ENCODE measurements at places on chromosomes 2 and 18.

DNA sequence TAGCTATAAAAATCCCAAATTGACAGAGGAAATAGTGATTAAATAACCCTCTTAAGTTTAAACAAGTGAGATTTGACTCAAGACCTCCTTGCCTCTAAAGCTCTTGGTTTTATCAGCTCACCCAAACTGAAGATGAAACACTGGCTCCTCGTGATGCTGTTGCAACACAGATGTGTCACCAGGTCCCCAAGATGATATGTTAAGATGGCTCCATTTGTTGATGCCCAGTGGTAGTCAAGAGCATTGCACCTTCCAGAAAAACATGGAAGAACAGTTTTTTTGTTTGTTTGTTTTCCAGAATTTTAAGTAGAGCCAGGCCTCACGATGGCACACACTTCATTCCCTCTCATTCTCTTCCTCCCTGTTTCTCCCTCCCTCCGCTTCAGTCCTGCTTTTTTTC is 399.8 kb downstream of the TXNL1 start:
- DNase-seq = no peak

- DNase-seq = no peak
Measured at GRCh38 chr2:105445976-105446375, 47.1 kb upstream of the FHL2 start.

GRCh38 chr2:238169708-238170251 is 11.0 kb downstream of the ERFE start:
- no peak for DNase-seq

- no peak for DNase-seq
Measured at GRCh38 chr18:4412286-4412685, 42.8 kb downstream of the DLGAP1 start.

DNA sequence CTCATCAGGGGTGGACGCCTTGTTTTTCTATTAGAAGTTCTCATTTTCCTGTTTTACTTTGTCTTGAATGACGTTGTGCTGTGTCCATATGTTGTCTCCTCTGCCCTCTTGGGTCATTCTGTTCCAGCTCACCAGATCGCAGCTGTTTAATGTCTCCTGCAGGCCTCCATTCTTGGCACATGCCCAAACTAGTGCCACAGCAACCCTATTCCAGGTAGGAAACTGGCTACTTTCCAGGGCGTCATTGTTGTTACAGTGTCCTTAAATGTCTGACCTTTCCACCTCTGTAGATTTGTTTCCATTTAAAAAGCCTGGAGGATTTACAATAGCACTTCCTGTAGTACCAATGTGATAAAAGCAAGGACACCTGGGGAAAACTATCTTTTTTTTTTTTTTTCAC is 500.7 kb downstream of the METTL4 start:
- no peak for DNase-seq

DNA sequence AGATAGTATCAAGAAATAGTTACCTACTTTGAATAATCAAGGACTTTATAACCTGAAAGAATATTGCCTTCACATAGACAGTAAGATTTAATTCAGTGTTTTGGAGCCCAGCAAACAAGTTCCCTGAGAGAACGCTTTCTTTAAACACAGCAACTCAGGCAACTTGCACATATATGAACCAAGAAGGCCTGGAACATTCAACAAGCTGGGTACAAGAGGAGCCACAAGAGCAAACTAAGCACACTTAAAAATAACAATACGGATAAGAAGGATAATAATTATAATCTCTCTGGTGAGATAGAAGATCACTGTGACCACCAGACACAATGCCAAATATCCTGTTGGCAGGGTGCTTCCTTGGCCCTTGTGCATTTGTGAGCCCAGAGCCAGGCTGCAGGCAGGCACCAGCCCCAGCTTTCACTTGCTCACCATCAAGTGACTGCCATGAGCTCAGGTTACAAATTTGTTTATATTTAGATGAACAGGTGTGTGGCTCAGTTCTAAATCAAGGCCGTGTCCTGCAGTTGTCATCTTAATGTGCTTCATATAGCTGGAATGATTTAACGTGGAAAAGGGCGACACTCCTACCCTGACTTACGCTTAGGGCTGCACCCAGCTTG is 446.6 kb downstream of the IRS1 start:
- DNase-seq = no peak

- no peak for DNase-seq
Measured at GRCh38 chr2:101892377-101892776, 99.4 kb upstream of the IL1R2 start.

DNA sequence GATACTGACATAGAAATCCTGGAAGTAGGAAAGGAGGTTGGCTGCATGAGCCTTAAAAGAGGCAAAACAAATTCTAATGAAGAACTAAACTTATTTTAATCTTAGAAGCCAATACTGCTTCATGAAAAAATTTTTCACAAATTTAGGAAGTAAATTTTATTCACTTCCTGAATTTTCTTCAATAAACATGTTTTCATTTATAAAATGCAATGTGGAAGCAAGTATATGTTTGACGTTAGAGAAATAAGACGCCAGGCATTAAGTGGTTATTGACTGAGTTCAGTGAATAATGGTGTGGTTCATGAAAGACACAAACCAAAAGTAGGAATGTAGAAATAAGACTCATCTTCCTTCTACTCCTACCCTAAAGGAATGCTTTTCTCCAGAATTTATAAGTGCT is 136.4 kb downstream of the USP34 start:
- no peak for DNase-seq

DNA sequence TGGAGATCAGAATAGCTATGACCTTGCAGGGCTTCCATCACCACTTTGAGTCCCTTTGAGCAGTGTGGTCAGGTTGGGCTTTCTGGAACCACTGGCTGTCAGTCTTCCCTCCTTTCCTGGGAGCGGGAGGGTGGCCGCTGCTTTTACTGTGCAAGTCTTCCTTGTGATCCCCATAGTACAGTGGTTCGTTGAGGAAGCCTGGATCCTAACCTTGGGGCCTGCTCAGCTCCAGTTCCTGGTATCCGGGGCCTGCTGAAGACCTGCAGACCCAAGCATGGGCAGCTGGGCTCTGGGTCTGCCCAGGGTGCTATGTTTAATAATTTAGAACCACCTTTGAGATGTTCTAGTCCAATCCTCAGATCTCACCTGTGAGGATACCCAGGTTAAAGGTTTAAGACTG is 104.2 kb downstream of the CLIP4 start:
- no peak for DNase-seq

DNA sequence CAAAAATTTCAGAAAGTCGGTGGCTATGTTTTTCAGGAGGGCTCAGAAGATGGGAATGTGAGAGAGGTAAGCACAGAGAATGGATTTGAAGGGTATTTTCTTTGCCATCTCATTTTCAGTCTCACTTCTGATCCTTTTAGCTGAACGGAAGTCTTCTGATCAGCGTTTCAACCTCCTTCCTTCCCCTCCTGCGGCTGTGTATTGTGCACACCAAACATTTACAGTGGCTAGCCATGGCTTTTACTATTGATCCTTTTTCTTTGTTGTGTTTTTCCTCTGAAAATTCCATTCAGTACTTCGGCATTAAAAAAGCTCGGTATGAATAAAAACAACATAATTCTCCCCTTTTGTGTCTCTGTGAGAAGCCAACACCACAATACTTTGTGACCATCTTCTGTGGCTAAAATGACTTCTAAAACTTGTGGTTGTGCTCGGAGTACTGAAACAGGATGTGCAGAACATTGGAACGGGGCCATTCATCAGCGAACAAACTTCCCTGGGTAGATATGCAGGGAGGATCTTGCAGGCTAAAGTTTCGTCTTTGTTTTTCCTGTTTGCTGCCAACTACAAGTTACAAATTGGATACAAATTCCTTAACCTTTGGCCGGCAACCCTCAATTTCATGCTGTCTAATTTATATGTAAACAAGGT is 260.8 kb upstream of the FAM98A start:
- no peak for DNase-seq

DNA sequence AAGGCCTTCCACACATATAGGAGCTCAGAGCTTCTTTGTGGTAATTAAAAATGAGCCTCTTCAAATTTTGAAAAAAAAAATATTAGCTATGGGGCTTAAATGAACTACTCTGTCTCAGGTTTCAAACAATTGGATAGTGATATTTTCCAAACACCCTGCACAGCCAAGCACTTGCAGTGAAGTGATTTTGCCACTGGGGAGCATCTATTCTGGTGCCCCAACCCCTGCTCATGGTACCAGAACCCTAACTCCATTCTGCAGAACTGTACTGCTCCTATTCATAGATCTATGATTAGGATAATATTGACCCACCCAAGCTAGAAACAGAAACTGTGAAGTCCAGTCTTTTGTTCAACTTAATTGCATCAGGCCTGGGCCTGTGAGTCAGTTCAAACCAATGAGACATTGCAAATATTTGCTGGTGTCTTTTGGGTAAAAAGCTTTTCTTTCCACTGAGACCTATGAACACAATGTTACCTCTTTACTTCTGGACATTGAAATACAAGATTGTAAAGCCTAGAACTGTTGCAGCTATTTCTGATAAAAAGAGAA is 324.0 kb downstream of the GALNT13 start:
- no peak for DNase-seq

DNA sequence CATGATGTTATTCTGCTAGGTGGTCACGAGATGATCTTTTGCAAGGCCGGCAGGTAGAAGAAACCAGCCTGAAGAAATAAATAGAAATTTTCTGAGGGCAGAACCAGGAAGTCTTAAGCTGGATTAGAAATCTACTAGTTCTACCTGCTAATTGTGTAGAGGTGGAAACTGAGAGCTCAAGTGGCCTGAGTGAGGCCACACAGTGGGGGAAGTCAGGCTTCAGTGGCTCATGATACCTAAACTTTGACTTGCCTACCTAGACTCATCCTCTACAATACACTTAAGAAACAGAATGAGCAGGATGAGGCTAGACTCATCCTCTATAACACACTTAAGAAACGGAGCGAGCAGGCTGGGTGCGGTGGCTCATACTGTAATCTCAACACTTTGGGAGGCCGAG is 134.9 kb upstream of the NDUFV2 start:
- no peak for DNase-seq

DNA sequence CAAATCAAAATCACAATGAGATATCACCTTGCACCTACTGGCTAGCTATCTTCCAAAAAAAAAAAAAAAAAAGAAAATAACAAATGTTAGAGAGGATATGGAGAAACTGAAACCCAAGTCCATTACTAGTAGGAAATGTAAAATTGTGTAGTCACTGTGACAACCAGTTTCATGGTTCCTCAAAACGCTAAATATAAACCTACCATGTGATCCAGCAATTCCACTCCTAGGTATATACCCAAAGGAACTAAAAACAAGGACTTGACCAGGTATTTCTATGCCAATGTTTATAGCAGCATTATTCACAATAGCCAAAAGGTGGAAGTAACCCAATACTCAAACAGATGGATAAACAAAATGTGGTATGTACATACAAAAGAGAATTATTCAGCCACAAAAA is 11.7 kb upstream of the SCRN3 start:
- no peak for DNase-seq

- DNase-seq = no peak
Measured at GRCh38 chr2:17878281-17879136, at the start of gene KCNS3. KCNS3 (plus strand) TSS chr2:17878667; CDS start chr2:17931009, 52,342 bp downstream.

DNA sequence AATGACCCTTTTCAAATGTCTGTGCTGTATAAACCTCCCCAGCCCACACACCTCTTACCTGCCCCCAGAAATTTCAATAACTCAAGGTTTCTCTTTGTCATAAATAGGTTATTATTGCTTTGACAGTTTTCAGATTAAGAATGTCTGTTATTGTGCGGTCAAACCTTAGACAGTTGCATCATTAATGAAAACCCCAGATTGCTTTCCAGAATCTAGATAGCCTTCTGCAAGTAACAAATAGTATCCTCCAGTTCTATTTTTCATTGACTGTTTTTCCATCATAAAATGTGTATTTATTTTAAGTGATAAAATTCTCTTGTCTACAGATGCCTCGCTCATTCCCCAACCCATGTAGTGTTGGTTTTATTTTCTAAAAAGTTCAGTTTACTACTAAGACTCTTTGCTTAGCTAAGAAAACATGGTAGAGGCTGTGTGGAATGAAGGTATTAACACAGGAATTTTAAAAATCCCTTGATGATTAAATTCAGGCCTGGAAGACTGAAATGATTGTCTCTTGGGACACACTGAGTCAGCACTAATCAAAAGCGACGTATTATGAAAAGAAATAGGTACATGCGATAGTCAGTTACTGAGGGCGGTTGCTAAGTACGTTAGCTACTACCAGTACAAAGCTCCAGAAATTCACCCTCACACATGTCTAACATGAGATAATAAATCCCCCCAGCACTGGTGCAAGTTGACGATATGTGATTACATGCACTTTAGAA is 38.4 kb upstream of the ITGAV start:
- DNase-seq = no peak

- DNase-seq = no peak
Measured at GRCh38 chr2:154067124-154067523, 195.4 kb downstream of the GALNT13 start.

DNA sequence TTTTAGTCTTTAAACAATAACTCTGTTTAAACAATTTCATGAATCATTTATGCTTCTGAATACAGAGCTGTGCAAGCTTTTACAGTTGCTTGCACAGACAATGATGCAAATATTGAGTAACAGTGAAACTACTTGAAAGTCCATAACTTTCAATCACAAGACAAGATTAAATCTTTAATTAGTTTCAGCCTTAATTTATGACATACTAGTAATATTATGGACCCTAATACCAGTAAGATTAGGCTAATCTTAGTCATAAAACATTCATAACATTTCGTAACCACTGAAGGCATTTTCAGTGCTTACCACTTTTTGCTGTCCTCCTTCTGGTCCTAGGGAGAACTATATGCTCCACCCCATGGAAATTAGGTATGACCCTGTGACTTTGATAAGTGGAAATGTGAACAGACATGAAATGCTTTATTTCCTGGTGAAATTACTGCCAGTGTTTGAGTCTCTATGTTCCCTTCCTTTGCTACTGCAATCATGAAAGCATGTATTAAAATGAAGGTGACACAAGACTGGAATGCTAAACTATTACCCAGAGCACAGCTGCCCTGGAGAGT is 1.8 kb upstream of the COBLL1 start:
- DNase-seq = no peak

DNA sequence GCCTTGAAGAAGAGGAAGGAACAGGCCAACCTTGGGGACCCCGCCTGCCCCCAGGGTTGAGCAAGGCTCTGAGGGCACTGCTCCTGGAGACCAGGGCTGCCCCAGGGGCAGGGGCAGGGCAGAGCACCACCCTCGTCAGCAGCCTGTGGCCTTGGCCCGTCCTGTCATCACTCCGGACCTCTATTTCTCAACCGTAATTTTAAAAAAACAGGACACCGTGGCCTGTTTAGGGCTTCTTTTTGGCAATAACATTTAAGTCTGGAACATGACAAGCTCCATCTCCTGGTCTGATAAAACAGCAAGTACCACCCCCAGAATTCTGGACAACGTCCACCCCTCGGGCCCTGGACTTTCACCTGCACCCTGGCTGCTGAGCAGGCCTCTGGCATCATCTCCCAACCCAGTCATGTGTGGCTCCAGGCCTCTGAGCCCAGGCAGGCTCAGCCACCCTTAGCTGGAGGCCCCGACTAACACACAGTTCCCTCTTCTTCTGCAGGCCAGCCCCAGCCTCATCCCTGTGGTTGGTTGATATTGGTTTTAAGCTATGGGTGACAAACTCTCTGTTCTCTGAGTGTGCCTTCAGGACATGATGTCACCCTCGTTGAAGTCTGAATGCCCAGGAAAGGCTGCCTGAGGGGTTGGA is 22.6 kb upstream of the ID2 start:
- no peak for DNase-seq

Measured in T-helper 22 cell (primary cell).